Kidney (tissue), 22 donors: ENCODE measurements at places on chromosomes 2 and 18. TPM values are rescaled to one million over a fixed set of nuclear protein-coding genes. Genes with fewer than 3 reads are reported as not detected.

Gene CHST9
- polyA plus RNA-seq, result 1.5 TPM

Gene MPPE1
- 48.1 TPM for polyA plus RNA-seq

Gene ST6GAL2
- polyA plus RNA-seq, result 0.22 TPM

Gene SLC19A3
- polyA plus RNA-seq, result 8.3 TPM

Gene HOXD3
- 16.9 TPM for polyA plus RNA-seq

Gene LYG1
- 35.0 TPM for polyA plus RNA-seq

Gene HOXD9
- 36.4 TPM for polyA plus RNA-seq

Gene UGT1A10
- polyA plus RNA-seq, result 6.6 TPM

Gene CRYGD
- polyA plus RNA-seq, result not detected

Gene REG3G
- polyA plus RNA-seq, result 19.4 TPM

DNA sequence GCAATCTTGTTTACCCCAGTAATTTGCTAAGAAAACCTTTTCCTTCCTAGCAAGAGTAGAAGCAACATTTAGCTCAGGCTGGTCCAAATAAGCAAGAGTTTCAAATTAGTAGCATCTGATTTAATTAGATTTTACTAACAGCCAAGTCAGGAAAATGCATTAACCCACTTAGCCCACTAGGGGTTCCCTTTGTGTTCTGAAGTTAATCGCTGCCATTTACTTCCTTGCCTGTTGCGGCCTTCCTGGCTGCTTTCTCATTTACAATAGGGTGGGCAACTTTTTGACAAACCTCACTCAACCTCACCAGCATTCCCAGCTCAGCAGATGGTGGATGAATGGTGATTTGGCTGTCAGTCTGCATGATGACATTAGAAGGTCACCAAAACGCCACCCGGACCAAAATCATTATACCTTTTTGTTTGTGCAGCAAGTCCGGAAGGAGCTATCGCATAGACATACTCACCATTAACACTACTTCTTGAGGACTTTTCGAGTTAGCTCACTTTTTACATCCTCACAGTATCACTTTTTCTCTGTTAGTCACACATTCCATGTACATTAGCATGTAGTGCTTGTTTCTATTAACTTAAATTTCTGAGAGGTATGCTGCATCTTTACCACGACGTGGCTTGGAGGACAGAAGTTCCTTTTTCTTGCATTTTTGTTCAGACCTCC lies 101.5 kb upstream of the SETBP1 start:
- no peak for DNase-seq

DNA sequence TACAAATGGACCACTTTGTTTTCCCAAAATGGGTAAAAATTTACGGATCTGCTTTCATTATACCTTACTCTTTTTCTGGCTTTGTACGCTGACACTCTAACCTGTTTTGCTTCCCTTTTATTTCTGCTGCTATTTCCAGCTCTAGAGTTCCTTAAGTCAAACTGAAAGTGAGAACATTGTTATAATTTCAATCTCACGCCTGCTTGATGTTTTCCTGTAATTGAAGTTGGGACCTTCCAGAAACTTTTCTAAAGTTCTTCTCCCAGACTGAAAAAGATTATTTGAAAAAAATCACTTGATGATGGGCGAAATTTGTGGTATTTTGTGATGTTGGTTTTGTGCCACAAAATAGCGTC lies 1.8 kb downstream of the GLS start:
- DNase-seq, result no peak

DNA sequence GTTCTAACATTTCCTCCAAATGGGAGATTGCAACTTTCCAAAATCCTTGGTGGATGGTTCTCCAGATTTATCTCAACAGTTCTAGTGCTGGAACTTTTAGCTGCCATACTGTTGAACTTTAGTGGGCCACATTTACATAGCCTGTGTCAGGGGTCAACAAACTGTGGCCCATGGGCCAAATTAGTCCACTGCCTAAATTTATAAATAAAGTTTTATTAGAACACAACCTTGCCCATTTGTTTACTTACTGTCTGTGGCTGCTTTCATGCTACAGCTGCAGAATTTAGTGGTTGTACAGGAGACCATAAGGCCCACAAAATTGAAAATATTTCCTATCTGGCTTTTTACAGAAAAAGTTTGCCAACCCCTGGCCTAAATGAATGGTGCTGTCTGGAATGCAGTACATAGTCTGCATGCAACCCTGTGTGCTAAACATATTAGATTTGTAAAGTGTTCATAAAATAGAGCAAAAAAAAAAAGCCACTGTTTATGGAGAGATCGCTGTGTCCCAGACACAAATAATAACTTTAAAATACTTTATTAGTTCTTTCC lies 30.3 kb downstream of the MGAT5 start:
- DNase-seq, result no peak

- DNase-seq, result no peak
Measured at GRCh38 chr2:239370876-239371725, 29.7 kb downstream of the HDAC4 start.

- DNase-seq, result no peak
Measured at GRCh38 chr2:61419570-61419969, 51.3 kb downstream of the USP34 start.

- DNase-seq, result peak; percentile 77
Measured at GRCh38 chr18:63138436-63139340, 180.9 kb downstream of the BCL2 start.

DNA sequence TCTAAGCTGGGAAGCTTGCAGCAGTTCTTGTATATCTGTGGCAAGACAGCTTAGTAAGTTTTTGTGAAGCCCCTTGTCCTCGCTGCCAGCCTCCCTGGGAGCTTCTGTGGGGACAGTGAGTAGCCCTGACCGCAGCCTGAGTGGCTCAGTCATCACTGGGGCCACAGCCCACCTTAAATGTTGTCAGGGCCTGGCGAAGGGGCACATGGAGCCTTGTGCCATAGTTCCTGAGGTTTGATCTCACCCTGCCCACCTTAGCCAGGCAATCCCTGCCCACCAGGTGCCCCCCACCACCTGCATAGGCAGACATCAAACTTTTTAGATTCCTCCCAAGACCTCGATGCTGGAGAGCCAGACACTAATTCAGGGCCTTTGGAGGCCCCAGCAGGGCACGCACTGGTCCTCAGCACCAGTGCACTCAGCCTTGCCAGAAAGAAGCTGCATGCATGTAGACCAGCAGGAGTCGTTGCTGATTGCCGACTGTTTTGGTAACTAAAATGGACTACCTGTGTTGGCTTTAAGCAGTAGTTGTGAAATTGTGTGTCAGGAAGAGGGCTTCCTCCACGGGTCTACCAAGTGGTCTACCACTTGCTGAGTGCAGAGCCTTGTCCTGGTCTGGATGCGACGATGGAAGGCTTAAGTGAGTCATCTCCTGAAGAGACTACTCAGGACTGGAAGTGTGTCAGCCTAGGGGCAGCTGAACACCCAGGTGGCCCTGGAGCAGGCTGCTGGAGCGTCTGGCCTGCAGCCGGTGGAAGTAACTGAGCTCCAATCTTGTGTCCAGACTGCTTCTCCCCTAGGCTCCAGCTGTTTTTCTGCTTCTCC lies 233.1 kb downstream of the SEPTIN10 start:
- DNase-seq, result peak; percentile 7

GRCh38 chr2:96528006-96528699 lies 8.4 kb upstream of the ARID5A start:
- DNase-seq, result no peak

DNA sequence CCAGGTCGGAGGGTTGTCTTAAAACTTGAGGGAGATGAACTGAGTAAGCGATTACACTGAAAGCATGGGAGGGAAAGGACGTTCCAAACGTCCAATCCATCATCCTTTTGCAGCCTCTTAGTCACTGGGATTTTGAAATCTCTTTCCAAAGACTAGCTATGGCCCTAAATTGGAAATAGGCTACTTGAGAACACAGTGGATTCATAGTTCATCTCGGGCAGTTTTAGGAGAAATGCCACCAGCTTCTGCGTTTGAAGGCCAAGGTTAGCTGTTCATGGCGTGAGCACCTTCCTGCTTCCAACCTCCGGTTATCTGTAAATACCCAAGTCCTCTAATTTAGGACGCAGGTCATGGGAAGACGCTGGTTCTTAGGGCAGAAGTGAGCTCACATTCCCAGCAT lies 821 bp upstream of the EML6 start:
- DNase-seq, result no peak

- no peak for DNase-seq
Measured at GRCh38 chr18:74645679-74646078, 48.0 kb downstream of the ZNF407 start.

- DNase-seq, result no peak
Measured at GRCh38 chr2:106638043-106638442, 150.9 kb downstream of the CD8B2 start.

GRCh38 chr2:133077269-133077822 lies 407.3 kb upstream of the LYPD1 start:
- DNase-seq, result no peak

DNA sequence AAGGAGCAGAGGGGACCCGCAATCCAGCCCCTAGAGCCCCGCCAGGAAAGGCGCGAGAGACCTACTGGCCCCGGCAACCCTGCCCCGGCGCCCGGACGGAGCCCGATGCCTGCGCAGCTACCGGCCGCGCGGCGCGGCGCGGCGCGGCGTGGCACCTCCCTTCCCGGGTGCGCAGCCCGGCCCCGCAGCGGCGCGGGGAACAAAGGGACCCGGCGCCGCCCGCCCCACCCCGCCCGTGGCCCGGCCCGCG lies 307 bp downstream of the CDH2 start:
- DNase-seq, result peak; percentile 37

DNA sequence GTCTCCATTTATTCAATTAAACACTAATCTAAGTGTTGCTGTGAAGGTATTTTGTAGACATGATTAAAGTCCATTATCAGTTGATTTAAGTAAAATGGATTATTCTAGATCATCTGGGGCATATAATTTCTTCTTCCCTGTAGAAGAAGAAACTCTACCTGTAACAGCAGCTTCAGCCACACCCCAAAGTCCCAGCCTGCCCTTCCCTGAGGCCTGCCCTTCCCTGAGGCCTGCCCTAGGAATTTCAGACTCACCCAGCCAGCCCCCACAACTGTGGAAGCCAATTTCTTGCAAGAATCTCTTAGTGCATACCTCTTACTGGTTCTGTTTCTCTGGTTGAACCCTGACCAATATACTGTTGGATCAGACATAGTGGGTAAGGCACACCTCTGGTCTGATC lies 13.4 kb upstream of the LAPTM4A start:
- DNase-seq, result no peak
